ENCODE measurements at places on chromosomes 1 and 21.
A peak's percentile ranks its signal among the peaks of the same experiment; 100 is the strongest.

GRCh38 chr1:16321176-16321867, 31.0 kb downstream of the FBXO42 start:
- no peak for DNase-seq

DNA sequence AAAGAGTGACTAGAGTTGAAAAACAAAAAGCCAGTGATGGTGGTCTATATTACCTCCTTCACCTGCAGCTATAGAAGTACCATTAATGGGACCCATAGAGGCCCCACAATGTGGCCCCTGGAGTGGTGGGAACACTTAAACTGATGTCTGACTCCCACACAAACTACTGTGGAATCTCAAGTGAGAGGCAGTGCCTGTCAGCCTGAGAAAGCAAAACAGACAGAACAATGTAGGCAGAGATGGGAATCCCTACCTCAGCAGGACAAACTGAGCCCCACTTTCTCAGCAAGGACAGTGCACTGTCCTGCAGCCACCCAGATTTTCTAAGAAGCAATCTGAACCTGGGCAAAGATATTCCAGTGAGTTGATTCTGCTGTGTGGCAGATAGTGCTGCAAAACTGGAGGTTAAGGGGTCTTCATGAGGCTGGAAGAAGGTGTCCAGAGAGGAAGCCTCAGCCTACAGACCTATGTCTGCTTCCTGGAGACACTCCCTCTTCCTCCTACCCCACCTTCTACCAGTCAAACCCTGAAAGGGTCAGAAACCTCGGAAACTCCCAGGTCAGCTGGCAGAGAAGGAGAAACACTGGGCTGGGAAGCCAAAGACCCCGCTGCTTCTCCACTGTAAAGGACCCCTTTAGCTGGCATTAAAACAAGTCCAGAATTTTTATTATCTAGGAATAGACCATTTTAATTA, 228.7 kb downstream of the C1orf94 start:
- DNase-seq, result no peak

GRCh38 chr1:180253585-180254495, 23.8 kb downstream of the LHX4 start:
- DNase-seq, result no peak

DNA sequence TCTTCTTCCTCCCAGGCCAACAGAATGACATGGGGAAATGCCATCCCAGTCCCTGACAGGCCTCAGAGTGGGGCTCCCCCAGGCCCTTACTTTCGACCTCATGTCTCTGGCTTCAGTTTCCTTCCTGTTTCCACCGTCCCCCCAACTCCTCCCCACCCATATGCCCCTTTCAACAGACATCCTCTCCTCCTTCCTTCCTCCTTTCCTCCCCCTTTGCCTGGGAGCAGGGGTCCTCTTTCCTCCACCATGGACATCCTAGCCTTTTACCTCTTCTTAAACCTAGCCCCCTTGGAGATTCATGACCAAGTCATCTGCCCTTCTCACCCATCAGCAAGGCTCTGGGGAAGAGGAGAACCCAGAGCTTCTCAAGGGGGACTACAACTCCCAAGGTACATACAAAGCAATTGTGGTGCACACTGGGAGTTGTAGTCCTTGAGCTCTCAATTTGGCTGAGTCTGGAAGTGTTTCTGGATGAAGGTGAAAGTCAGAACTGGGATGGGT, 4.0 kb downstream of the ZBTB7B start:
- no peak for DNase-seq

DNA sequence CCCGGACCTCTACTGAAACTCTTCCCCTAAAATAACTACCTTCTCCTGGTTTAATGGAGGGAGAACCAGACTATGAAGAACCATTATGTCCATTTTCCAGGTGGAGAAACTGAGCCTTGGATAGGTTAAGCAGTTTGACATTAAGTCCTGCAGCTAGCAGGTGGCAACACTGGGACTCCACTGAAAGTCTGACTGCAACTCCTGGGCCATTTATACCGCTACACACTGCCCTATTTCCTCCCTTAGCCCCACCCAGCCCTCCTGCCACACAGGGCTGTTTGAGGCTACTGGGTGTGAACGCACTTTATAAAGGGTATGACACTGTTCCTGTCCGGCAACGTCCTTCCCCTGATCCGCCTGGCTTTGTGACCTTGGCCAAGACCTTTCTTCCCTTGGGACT, 511 bp upstream of the INPP5B start:
- DNase-seq, result no peak

- DNase-seq, result peak; percentile 80
These were observed 33.5 kb upstream of the HHAT start for GRCh38 chr1:210294999-210295745.

- no peak for DNase-seq
These were observed 36.8 kb downstream of the DHRS3 start for GRCh38 chr1:12581179-12581578.

DNA sequence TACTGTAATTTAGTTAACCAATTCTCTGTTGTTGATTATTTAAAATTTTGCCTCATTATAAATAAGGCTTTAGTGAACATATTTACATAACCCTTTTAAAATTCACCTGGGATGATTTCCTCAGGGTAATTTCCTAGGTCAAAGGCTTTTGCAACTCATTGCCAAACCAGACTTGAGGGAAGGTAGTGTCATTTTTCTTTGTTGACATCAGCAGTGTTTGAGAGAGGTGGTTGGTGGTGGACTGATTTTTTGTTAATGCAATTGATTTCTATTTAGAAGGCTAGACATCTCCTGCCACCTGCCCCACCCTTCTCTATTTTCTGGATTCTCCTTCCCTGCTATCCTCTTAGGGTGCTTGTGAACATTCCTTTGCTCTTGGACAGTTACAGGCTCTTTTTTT, 116.8 kb downstream of the HHAT start:
- DNase-seq, result no peak

GRCh38 chr1:223842784-223843183, 3.0 kb downstream of the TP53BP2 start:
- no peak for DNase-seq

DNA sequence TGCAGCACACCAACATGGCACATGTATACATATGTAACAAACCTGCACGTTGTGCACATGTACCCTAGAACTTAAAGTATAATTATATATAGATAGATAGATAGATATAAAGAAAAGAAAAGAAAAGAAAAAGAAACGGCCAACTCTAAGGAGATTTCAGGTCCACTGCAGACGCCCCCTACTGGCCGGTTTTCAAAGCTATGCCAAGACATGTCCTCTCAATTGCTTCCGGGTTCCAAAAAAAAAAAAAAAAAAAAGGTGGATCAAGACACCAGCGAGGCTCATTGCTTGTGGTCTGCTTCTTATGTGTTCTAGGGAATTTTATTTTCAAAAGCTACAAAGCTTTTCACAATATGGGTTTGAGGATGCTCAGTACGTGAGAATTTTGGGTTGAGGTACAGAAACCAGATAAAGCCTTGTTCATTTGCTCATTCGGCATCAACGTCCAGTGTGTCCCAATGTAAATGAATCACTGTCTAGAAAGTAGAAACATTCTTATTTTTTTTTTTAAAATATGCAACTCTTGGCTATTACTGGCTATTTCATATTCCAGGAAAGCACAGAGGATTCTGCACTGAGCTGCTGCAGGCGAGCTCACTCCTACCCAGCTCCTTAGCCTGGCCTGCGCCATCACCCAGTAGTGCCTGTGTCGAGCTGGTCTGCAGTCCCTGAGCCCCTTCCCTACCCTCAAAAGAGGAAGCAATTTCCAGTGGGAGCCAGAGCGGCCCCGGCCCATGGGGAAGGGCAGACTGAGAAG, 643.0 kb downstream of the KIF26B start:
- no peak for DNase-seq

GRCh38 chr1:16209847-16210407, 2.5 kb downstream of the ARHGEF19 start:
- DNase-seq, result no peak

GRCh38 chr1:7732331-7732730, 38.8 kb upstream of the VAMP3 start:
- DNase-seq, result no peak

GRCh38 chr1:165014753-165015152, 341.8 kb downstream of the LMX1A start:
- no peak for DNase-seq

DNA sequence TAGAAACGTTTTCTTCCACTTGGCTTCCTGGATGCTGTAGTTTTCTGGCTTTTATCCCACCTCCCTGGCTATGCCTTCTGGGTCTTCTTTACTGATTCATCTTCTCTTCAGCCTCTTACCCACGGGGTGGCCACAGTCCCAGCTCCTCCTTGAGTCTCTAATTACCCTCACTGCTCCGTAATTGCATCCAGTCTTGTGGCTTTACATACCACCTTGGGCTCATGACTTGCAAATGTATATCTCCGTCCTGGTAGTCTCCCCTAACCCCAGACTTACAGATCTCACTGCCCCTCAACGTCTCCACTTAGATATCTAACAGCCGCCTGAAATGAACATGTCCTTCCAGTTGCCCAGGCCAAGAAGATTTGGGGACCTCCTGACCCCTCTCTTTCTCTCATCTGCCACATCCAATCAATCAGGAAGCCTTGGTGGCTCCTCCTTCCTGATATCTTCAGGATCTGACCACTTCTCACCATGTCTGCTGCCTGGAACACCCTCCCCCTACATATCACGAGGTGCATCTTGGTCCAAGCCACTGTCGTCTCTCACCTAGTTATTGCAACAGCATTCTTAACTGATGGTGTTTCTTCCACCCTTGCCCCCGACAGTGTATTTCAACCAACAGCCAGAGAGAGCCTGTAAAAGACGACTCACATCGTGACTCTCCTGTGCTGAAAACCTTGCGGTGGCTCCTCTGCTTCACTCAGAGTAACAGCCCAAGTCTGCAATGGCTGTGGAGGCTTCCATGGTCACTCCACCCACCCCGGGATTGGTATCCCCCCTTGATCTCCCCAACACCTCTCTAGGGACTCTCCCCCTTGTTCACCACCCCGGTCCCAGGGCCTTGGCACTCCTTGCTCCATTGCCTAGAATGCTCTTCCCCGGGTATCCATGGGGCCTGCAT, 219.0 kb upstream of the POU3F1 start:
- DNase-seq, result no peak

GRCh38 chr1:226690460-226690982, 48.6 kb downstream of the ITPKB start:
- no peak for DNase-seq

GRCh38 chr21:45889256-45889655, 92.3 kb upstream of the COL6A1 start:
- DNase-seq, result no peak

GRCh38 chr1:244173769-244174168, 122.7 kb downstream of the ZBTB18 start:
- DNase-seq, result no peak

GRCh38 chr1:219988387-219988786, 57.9 kb downstream of the EPRS1 start:
- DNase-seq, result no peak

DNA sequence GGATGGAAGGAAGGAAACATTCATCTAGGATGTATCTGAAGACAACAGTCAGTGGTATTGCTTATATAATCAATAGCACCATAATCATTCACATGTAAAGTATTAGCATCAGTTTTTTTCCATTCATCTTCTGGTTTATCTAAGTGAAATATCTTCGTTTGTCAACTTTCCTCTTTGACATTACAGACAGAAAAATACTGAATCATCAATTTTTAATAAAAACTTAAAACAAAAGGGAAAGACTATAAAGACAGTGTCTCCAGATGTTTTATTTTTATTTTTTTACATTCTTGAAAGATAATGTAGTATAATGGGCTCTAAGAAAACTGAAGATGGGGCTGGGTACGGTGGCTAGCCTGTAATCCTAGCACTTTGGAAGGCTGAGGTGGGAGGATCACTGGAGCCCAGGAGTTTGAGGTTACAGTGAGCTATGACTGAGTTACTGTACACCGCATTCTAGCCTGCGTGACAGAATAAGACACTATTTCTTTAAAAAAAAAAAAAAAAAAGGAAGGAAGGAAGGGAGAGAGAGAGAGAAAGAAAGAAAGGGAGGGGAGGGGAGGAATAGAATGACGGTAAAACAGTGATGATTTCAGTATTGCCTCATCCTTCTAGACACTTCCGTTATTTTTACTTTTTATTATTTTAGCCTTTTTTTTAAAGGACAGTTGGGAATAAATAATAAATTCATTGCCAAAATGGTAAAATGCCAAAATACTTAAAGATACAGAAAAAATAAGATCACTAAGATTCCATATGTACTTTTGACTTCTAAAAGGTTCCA, 89.5 kb downstream of the NRIP1 start:
- DNase-seq, result no peak

DNA sequence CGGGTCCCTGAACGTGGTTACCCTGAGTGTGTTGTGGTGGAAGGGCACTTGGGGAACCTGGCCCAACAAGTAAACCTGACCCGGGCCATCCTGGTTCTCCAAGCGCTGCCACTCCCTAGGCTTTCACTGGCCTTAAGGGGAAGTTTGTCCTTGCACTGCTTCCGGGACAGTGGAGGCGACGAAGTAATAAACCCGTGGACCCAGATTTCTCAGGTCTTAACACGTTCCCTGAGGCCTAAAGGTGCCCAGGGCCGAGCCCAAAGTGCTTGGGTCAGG, 261 bp upstream of the CCDC24 start:
- DNase-seq, result no peak

DNA sequence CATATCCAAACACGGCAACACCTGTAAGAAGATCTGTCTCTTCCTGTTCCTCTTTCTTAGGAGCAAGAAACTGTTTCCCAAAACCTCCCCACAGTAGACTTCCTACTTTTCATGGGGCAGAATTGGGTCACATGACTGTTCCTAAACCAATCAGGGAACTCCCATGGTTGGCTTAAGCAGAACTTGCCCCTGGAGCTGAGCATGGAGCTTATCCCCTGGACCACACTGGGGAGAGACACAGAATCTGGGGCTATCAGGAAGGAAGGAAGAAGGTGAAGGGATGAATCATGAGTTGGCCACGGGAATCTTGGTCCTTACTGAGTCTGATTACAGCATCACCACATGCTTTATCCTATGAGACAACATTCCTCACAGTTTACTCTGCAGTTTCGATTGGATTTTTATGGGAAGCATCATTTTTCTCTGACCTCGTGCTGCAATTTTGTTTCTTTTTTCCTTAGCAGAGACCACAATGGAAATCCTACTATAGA, 81.8 kb downstream of the CDC7 start:
- DNase-seq, result no peak

GRCh38 chr1:61042466-61043009, 39.8 kb upstream of the NFIA start:
- peak; percentile 28 for DNase-seq

DNA sequence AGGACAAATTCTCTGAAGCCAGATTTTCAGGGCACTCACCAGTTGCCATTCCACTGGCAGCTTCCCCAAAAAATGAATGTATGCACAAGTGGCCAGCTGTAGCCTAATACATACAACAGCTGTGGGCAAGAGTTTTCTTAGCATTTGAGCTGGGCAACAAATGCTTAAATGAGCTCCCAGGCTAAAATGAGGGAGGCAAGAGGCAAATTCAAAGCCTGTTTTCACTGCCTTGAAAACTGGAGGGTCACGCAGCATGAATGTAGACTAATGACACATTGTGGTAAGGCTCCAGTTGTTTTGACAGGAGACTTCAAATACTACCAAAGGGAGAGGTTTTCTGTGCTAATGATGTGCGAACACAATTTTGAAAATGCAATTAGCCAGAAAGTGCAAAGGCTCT, 88.2 kb downstream of the TIAM1 start:
- DNase-seq, result no peak

GRCh38 chr1:186750257-186750656, 70.0 kb upstream of the PTGS2 start:
- no peak for DNase-seq

GRCh38 chr1:216422821-216423520, at the start of gene USH2A:
USH2A (minus strand) TSS chr1:216423448; CDS start chr1:216422336, 1,112 bp downstream.
- peak; percentile 60 for DNase-seq

Measured in NCI-H1436 (cell line).